ENCODE measurements at places on chromosomes 1 and 21. TPM values are rescaled to one million over a fixed set of nuclear protein-coding genes. Genes with fewer than 3 reads are reported as not detected.

DNA sequence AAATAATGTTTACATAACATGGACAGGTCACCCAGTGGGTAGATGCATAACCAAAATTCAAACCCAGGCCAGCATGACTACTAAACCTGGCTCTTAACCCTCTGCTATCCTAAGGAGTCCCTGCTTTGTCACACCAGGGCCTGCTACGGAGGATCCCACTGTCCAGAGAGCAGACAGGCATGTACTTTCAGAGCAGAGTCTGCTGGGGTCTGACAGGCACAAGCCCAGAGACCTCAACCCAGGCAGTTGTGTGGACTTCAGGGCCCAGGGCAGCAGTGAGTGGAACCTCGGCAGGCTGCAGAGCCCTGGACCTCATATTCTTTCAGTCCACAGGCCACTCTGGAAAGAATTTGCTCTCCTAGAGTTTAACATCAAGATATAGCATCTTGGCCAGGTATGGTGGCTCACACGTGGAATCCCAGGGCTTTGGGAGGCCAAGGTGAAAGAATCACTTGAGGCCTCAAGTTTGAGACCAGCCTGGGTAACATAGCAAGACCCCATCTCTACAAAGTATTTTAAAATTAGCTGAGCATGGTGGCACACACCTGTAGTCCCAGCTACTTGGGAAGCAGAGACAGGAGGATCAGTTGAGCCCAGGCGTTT, 16.1 kb upstream of the S100A7 start:
- peaks cover 15% of the 10 kb centered on the region for H3K27me3 ChIP-seq
- H3K4me3 ChIP-seq = no peak overlapping the region
- no peaks in the 10 kb centered on the region for H3K4me1 ChIP-seq
- DNase-seq = no peak

DNA sequence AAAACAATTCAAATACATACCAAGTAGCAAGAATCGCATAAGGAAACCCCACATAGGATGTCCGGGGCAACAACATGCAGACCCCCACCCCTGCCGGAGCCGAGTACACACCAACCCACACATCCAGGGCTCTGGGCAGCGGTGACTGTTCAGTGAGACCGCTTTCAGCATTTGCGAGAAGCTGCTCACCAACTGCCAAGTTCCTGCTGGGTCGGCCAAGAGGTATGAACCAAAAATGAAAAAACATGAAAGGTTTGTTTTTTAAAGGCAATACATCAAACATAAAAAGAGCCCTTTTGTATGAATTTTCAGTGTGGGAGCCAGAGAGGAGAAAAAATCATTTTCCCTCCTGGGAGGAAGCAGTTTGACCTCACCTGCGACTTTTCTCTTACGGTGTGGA, 92.3 kb downstream of the SIM2 start:
- H3K27me3 ChIP-seq = no peaks in the 10 kb centered on the region
- no peak overlapping the region for H3K4me3 ChIP-seq
- H3K27ac ChIP-seq = no peak overlapping the region
- no peaks in the 10 kb centered on the region for H3K36me3 ChIP-seq
- no peak for DNase-seq
- no peaks in the 10 kb centered on the region for H3K4me1 ChIP-seq

GRCh38 chr1:26826261-26827105, at the start of gene ZDHHC18:
ZDHHC18 (plus strand) TSS chr1:26826688; CDS start chr1:26826805, 117 bp downstream.
- peak within 1 kb of the TSS; percentile 20 for H3K27ac ChIP-seq
- H3K36me3 ChIP-seq = no peaks in the 10 kb centered on the region
- DNase-seq = peak; percentile 85
- peaks cover 5% of the 10 kb centered on the region for H3K4me1 ChIP-seq
- H3K4me3 ChIP-seq = peak within 1 kb of the TSS; percentile 78
- no peaks in the 10 kb centered on the region for H3K27me3 ChIP-seq

DNA sequence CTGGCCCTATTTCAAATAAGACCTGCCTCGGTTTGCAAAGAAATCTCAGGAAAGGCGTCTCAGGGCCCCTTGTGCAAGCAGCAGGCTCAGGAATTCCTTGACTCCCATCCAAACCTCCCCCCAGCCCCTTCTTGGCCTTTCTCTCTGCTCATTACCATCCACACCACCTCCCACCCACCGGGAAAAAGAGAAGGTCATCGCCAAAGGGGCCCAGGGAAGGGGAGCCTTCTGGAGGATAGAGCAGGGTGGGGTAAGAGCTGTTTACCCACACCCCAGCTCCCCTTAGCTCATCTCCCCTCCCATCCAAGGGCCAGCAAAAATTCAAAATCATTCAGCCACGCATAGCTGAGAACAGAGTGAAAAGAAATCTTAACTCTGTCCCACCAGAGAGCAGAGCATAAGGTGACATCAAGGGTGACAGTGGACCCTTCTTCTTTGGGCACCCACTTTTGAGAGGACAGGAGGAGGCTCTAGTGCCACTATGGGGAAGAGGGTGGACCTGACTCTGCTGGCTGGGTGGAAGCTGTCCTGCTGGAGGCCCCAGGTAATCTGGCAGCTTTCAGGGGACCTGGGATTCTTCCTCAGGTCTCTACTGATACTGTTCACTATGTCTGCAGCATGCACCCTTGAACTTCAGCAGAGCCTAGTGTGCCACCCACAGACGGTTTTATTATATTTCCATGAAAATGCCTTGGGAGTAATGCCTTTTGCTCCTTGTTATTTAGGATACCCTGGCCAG, 3.9 kb upstream of the WNT2B start:
- peaks cover 16% of the 10 kb centered on the region for H3K4me1 ChIP-seq
- no peak overlapping the region for H3K4me3 ChIP-seq
- H3K27me3 ChIP-seq = no peaks in the 10 kb centered on the region
- H3K36me3 ChIP-seq = no peaks in the 10 kb centered on the region
- DNase-seq = no peak
- no peak overlapping the region for H3K27ac ChIP-seq

DNA sequence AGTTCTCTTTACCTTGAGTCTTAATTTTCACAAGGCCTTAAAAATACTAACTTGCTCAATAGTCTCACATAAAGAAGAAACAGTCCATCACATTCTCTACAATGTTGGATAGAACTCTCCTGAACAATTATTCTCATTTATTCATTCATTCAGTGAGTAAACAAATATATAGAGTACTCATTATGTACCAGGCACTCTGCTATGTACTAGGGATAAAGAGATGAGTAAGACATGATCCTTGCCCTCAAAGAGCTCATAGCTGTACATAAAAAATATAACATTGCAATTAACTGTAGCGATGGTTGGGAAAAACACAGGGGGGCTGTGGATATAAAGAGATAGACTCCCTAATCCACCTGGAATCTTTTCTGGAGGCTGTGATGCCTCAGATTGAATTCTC, 586.9 kb upstream of the BEND5 start:
- no peaks in the 10 kb centered on the region for H3K36me3 ChIP-seq
- no peak overlapping the region for H3K27ac ChIP-seq
- H3K27me3 ChIP-seq = no peaks in the 10 kb centered on the region
- H3K4me3 ChIP-seq = no peak overlapping the region

DNA sequence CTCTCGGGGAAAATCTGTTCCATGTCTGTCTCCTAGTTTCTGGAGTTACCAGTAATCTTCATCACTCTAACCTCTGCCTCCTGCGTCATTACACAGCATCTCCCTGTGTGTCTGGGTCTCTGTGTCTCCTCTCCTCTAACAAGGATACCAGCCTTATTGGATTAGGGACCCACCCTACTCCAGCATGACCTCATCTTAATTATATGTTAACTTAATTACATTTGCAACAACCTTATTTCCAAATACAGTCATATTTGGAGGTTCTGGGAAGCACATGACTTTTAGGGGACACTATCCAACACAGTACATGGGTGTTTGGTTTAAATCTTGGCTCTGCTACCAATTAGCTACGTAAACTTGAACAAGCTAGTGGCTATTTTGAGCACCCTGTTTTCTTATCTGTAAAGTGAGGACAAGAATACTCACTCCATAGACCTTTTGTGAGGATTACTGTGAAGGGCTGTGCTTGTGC, 83.9 kb upstream of the SGIP1 start:
- peak; percentile 39 for DNase-seq
- H3K4me1 ChIP-seq = peaks cover 33% of the 10 kb centered on the region
- no peak overlapping the region for H3K4me3 ChIP-seq
- peak overlapping the region; percentile 45 for H3K27ac ChIP-seq
- no peaks in the 10 kb centered on the region for H3K27me3 ChIP-seq

DNA sequence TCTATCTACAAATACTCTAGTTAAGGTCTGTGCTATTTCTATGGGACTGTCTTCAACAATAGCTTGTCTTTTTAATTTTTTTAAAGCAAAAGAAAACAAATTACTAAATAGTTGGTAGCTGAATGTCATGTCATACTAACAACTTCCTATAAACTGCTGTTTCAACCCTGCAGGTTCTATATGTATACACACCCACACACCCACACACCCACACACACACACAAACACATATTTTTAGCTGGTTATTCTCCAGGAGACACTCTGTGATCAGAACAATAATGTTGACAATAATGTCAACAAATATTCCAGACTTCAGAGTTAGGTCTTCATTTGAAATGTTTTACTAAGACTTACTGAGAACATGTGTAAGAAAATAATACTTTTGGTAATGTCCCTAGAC, 66.7 kb downstream of the AK5 start:
- no peaks in the 10 kb centered on the region for H3K27me3 ChIP-seq
- no peak for DNase-seq
- H3K27ac ChIP-seq = peak overlapping the region; percentile 72

GRCh38 chr1:23817633-23818032, 7.6 kb downstream of the HMGCL start:
- H3K4me3 ChIP-seq = no peak overlapping the region
- H3K4me1 ChIP-seq = no peaks in the 10 kb centered on the region
- H3K27me3 ChIP-seq = no peaks in the 10 kb centered on the region
- no peak for DNase-seq

DNA sequence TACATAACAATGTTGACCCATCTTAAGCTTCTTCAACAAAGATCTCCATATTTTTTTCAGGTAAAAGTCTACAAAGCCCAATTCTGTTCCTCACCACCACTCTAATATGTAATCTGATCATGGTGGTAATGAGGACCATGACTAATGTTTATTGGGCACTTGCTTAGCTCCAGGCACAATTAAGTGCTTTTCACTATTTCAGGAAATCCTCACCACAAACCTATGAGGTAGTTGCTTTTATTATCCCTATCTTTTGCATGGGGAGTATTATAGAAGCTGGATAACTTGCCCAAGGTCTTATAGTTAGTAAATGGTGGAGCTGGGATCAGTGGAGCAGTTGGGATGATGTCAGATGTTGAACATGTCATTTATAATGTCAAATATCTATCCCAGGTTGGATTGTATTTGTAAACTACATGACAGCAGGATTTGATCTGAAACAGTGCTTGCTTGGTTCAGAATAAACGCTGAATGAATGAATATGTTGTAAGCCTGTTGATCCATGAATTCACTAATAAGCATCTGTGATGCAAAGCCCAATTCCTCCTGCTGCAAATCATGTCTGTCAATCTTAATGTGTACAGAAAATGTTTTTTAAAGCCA, 283.3 kb upstream of the ST6GALNAC5 start:
- no peaks in the 10 kb centered on the region for H3K27me3 ChIP-seq
- no peak for DNase-seq
- no peaks in the 10 kb centered on the region for H3K4me1 ChIP-seq
- no peaks in the 10 kb centered on the region for H3K36me3 ChIP-seq
- H3K27ac ChIP-seq = no peak overlapping the region
- no peak overlapping the region for H3K4me3 ChIP-seq

DNA sequence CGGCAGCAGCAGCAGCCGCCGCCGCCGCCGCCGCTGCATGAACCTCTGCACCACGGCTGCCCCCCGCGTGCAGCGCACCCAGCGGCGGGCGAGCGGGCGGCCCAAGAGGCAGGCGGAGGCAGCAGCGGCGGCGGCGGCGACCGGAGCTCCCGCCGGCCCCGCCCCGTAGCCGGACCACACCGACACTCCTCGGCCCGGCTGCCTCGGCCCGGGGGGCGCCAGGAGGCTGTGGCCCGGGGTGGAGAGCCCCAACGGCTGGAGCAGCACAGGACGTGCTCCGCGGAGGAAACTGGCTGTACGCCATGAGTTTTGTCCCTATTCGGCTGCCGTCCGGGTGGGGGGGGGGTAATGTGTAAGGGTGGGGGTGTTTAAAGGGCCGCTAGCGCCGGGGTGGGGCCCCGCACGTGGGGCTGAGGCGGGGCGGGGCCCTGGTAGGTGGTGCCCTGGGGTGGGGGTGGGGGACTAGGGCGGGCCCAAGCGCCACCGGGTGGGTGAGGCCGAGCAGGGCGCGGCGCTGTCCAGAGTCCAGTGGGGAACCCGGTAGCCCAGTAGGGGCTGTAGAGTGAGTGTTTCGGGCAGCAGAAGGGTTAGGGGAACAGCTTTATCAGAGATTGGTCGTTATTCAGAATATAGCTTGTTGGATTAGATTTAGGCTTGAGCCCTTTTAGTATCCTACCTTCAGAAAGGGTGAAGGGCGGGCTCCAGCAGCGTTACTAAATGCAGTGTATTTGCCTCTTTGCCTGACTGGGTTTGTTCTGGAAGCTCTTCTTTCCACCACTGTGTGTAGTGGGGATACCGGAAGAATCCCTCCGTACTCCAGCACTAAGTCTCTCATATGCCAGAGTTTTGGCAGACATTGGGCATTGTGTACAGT, at the start of gene FAM78B:
Gene FAM78B, minus strand, starts transcription at position 304 of the 874 bp plus-strand sequence. CDS start 753 bp downstream, outside the sequence.
- H3K27ac ChIP-seq = no peak within 1 kb of the TSS
- DNase-seq = peak; percentile 66
- no peaks in the 10 kb centered on the region for H3K36me3 ChIP-seq
- H3K4me1 ChIP-seq = no peaks in the 10 kb centered on the region
- H3K4me3 ChIP-seq = peak within 1 kb of the TSS; percentile 75
- peaks cover 32% of the 10 kb centered on the region for H3K27me3 ChIP-seq

DNA sequence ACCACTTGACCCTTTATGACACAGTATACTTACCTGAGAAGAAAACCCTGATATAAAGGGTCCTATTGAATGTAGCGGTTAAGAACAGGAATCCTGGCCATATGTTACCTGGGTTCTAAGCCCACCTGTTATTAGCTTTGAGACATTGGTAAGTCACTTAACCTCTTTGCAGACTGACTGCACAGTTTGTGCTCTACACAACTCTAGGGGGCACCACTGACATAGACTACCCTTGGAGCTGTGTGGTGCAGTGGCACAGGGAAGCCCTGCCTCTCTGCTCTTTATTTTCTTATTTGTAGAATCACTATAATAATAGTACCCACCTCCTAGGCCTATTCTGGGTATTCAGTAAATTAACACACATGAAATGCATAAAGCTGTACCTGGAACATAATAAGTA, 165.6 kb downstream of the C1orf94 start:
- no peak overlapping the region for H3K27ac ChIP-seq
- no peak for DNase-seq
- H3K4me3 ChIP-seq = no peak overlapping the region
- no peaks in the 10 kb centered on the region for H3K36me3 ChIP-seq
- no peaks in the 10 kb centered on the region for H3K4me1 ChIP-seq

DNA sequence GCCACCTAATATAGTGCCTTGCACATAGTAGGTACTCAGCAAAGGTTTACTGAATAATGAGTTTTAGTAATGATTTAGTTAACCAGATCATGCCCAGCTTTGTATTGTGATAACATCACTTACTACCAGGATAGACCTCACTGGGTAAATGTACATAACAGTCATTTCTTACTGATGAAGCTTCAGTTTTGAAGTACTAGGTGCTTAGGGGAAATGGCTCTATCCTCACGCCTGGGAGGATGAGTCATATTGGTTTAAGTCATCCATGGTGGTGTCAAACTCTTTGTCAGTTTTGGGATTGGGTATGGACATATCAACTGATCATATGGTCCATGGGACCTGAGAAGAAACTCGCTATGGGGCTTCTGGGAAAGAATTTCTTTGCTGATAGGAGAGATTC, 90.6 kb upstream of the USP24 start:
- no peak overlapping the region for H3K27ac ChIP-seq
- H3K4me3 ChIP-seq = no peak overlapping the region
- peak; percentile 48 for DNase-seq

GRCh38 chr21:32494934-32495709, 82.6 kb downstream of the EVA1C start:
- DNase-seq = peak; percentile 87
- peak overlapping the region; percentile 89 for H3K27ac ChIP-seq
- H3K36me3 ChIP-seq = no peaks in the 10 kb centered on the region
- H3K4me3 ChIP-seq = peak overlapping the region; percentile 10

The GBP6 gene
- not detected for total RNA-seq

The S100A3 gene
- total RNA-seq = 3.8 TPM

The ELF3 gene
- not detected for total RNA-seq

The TMPRSS15 gene
- total RNA-seq = not detected
